Femur (tissue), 1 donor: ENCODE measurements at places on chromosomes 12 and 14.

DNA sequence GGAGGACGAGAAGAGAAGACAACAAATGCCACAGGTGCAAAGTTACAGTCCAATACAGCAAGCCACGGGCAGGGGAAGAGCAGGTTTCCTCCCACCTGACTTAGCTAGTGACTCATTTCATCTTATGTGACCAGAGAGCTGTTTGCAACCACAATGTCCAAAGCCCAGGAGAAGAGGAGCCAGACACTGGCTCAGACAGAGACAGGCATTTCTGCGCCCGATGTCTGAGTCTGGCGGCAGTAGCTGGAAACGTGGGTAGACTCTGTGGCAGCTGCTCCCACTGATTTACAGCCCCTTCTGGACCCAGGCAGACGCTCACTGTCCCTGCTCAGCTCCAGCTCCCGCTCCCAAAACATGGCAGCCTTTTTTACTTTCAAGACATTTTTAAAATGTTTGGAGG, 60.0 kb downstream of the CHGA start:
- DNase-seq = no peak

- DNase-seq = peak; percentile 91
These were observed 6.7 kb downstream of the HOXC5 start for GRCh38 chr12:54039417-54040147.

DNA sequence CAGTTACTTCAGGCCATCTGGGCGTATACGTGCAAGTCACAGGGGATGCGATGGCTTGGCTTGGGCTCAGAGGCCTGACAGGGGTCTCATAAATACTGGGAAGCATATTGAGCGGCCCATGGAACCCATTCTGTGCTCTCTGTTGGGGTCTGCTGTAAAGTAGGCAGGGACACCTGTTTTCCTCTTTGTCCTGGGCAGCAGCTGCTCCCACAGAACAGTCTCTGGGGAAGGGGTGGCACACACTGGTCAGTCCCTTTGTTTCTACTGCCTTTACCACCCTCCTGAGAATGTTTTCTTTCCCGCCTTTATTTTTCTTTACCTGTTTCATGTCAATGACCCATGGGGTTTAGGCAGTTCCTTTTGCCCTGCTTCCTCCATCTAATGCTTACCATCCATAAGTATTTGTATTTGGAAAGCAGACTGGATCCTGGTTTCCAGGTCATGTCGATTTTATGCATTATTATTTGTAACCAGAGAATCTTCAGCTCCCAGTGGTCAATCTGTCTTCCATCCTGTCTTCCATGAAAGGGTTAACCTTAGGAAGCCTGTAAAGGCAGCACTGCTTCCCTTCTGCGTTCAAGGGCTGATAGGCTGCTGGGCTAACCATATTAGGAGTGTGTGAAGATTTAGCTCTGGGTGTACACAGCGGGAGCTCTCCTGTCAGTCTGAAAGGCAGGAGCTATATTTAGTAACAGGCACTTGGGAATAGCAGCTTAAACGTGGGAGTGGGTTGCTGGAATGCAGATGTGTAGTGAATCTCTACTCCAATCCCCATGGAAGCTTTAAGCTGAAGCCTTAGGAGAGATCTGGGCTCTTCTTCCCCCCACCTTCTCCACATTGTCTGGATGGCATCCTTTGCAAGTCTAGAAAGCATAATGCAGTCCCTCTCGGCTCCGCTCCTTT, 124.0 kb downstream of the DYRK2 start:
- DNase-seq = peak; percentile 37

GRCh38 chr12:14577344-14577743, 9.7 kb upstream of the PLBD1 start:
- no peak for DNase-seq
